ENCODE measurements at places on chromosomes 16 and 17.

- DNase-seq, result no peak
Observed at GRCh38 chr17:15340966-15341365, 431 bp downstream of the TEKT3 start.

DNA sequence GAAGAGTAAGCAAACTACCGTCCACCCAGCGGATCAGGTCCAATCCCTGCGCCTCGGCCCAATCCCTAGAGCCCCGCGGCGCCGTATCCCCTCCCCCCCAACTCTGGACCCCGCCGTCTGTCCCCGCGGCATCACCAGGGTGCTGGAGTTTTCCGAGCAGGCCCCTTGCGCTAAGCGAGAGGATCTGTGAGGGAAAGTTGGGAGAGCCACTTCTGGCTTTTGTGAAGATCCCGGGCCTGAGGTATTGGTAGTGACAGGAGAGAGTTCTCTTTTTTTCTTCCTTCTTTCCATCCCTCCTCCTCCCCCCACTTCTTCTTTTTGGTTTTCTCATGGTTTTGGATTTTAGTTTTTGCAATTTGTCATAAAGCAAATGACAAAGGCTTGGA lies 3.5 kb upstream of the DLX4 start:
- no peak for DNase-seq

- no peak for DNase-seq
Observed at GRCh38 chr17:1000597-1001461, 3.9 kb downstream of the TIMM22 start.

DNA sequence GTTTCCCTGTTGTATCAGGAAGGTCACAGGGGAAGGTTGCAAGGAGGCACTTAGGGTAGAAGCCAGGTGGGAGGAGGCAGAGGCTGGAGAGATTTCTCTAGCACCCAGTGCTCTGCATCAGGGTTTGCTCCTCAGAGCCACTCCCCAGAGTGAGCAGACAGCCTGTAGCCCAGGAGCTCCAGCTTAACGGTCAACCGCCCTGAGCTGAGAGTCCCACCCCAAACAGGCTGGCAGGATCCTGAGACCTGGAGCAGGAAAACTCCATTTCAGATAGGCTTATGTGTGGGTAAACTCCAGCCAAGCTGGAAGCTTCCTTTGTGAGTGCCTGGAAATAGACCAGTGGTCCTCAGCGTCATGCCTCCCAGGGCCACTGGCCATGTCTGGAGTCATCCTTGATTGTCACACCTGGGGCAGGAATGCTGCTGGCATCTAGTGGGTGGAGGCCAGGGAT lies 37.9 kb downstream of the MPRIP start:
- no peak for DNase-seq

- no peak for DNase-seq
Observed at GRCh38 chr17:48494335-48494734, 36.5 kb downstream of the HOXB1 start.

DNA sequence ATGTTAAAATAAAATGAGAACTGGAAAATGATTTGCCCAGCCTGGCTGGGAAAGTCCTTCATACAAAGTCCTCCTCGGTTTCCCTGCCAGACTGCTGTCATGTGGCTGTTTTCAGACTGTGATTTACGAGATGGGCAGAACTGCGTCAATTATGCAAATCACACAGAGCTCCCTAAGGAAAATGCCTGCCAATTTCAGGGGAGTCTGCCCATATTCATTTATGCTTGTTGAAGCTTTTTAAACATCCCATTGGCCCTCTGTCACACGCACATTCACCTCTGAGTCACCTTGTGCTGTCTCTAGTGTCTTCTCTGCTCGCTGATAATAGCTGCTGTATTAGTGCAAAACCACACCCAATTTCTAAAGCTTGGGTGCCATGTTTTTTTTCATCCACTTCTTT lies 81.7 kb upstream of the FAM20A start:
- DNase-seq, result no peak

DNA sequence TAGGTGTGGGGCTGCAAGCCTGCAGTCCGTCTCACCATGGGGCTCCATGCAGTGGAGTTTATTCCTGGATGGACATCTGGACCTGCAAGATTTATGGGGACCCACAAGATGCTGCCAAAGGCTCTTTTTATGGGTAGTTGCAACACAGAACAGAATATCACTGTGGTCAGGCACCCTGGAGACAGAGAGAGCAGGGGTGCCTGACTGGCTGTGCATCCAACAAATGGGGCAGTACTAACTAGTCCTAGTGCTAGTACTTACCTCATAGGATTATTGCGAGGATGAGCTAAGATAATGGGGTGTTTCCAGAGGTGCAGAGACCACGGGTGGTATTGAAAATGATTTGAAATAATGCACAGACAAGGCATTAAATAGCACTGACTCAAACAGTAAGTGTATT lies 42.4 kb upstream of the MMP2 start:
- no peak for DNase-seq

DNA sequence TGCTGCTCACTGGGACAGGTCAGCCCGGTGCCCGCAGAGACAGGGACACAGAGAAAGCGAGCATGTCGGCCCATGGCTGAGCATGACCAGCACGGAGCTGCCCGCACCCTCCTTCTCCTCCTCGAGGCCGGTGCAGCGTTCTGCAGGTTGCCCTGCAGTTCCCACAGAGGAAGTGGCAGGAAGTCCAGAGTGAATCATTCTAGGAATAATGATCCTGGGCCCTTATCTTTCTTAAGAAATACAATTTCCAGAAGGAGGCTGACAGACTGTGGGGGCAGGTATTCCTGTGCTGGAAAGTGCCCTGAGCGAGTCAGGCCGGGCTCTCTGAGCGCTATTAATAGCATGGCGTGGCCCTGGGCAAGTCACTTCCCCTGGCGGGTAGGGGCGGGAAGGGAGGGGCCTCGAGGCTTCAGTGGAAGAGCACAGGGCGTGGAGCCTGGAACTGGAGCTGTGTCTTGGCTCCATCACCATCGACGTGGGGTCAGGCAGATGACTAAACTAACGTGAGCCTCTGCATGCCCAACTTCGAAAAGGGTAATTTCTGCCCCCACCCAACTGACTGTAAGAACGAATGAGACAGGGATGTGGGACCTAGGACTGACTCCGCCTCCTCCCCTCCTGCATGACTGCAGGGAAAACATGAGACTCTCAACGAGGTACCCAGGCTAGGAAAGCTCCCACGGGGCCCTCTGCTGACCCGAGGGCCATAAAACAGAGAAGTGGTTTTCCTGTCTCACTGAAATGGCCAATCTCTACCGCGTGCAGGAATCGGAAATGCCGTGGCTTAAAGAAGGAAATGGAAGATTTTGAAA lies 9.8 kb downstream of the TMEM204 start:
- DNase-seq, result no peak

DNA sequence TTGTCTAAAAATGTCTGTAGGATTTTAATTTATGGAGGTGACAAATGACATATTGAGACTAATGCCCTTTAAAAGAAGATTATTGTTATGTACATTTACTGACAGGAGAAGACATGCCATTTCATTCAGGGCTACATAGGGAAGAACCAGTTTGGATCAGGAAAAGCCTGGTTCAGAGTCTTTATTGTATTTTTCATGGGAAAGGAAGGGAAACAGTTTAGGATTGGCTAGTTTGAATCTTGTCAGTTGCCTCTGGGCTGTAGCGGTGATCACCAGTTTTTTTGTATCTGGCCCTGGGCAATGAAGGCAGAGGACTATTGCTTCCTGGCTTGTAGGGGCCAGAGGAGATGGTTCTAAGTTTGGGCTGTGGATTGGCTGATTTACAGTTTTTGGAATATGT lies 31.8 kb downstream of the NSRP1 start:
- DNase-seq, result no peak

DNA sequence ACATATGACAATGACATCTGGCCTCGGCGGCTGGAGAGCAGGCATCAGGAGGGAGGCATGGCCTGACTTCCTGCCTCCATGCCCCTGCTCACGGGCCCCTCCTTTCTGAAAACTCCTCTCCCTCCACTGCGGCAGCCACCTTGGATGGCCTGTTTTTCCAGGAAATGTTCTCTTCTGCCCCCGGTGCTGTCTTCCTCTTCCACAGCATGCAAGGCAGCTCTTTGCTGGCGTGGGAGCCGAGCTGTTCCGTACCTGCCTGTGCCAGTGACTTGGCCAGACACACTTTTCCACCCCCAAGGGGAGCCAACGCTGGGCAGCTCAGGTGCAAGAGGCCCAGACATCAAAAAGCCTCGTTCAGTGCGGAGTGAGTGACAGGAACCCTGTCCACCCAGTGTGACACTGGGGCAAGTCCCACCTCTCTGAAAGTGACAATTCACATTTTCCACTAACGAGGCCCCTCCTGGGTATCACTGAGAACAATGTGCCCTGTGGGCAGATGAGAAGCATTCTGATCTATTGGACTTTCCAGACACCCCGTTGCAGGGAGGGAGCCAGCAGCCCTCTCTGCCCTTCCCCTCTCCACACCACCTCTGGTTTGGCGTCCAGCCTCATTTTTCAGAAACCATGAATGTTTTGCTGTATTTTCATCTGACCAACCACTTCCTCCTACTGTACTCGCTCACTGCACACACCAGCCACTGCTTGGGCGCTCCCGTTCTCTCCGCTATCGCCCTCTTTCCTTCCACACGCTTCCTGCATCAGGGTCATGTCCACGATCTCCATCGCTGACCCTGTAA lies 31.2 kb downstream of the NSMCE1 start:
- peak; percentile 52 for DNase-seq

GRCh38 chr17:82989881-82990280 lies 89.5 kb upstream of the METRNL start:
- no peak for DNase-seq

- no peak for DNase-seq
Observed at GRCh38 chr17:4574448-4575045, 9.8 kb upstream of the SMTNL2 start.

DNA sequence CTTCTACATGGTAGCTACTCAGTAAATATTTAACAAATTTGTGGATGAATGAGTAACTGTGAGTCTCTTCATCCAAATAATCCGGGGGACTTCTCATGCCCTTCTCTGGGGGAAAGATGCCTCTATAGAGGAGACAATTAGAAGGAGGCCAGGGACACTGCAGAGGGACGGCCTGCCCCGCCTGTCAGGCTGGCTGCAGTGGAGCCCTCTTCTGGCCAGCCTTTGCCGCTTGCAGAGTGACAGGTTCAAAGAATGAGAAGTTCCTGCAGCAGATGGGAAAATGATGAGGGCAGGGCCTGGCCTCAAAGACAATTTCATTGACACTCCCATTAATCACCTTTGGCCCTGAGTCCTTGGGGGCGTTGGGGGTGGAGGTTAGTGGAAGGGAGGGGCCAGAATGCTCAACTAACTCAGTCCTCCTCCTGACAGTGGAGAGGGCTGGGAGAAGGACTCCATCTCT lies 339.0 kb downstream of the MAF start:
- DNase-seq, result peak; percentile 22

DNA sequence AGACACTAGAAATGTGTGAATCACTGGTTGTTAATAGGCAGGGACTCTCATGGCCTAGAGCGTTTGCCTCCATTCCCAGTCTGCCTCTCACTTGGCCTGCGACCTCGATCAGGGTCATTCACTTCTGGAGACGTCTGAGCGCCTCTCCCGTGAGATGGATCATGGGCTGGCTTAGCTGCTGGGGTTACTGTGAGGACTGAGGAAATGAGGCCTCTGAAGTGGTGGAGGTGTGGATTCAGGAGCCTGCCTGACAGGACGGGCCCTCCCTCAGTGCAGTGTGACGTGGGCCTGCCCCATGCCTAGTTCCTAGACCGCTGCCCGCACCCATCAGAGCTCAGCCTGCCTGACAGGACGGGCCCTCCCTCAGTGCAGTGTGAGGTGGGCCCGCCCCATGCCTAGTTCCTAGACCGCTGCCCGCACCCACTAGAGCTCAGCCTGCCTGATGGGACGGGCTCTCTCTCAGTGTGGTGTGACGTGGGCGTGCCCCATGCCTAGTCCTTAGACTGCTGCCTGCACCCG lies 61.9 kb downstream of the BANP start:
- no peak for DNase-seq

DNA sequence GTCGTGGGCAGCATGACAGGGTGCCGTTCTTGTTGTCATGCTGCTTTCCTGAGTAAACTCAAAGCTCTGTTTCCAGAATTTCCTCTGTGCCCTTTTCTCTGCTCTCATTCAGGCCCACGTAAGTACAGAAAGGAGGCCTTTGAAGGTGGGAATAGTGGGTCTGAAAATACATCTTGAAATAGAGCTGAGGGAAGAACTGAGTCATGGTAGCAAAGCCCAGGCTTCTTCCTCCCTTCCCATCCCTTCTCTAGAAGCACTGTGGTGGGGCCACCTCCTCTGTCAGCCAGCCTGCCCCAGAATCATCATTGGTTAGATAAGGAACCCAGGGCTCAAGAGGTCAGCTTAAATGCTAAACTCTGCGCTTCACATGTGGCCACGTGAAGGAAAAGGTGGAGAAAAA lies 9.4 kb downstream of the CTRL start:
- no peak for DNase-seq

GRCh38 chr16:4360538-4361021 lies 9.5 kb upstream of the PAM16 start:
- no peak for DNase-seq

DNA sequence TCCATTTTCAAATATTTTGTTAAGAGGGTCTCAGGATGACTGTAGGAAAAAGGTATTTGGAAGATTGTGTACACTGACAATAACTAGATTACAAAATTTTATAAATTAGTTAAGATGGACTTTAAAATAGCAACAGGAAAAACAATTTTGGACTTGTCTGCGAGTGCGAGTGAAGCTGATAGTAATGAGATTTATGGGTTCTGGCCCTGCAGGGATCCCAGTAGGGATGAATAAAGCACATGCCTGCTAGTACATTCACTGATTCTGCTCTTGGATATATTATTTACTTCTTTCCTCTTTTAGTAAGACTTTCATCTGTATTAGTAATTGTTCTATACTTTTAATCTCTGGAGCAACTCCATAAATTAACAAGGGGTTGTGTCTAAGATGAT lies 28.2 kb downstream of the PRKCA start:
- DNase-seq, result no peak

DNA sequence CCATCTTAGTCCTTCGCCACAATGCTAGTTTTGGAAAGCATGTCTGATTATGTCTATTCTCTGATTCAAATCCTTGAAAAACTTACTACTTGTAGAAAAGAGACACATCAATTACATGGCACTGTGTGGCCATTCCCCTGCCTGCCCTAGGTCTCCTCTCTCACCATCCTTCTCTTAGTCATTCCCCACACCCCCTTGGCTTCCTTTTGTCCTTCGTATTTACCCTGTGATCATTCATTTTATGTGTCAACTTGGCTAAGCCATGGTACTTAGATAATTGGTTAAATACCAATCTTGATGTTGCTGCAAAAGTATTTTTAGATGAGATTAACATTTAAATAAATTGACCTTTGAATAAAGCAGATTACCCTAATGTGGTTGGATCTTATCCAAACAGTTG lies 122.9 kb upstream of the CDH11 start:
- no peak for DNase-seq

- DNase-seq, result no peak
Observed at GRCh38 chr17:47739150-47739549, 6.1 kb downstream of the TBX21 start.

- peak; percentile 20 for DNase-seq
Observed at GRCh38 chr16:84735849-84736586, 36.2 kb downstream of the USP10 start.

GRCh38 chr16:57004387-57005250 lies 15.3 kb downstream of the NLRC5 start:
- no peak for DNase-seq

- no peak for DNase-seq
Observed at GRCh38 chr16:57697896-57698537, 3.4 kb downstream of the DRC7 start.
